ENCODE measurements at places on chromosomes 1 and 21.

DNA sequence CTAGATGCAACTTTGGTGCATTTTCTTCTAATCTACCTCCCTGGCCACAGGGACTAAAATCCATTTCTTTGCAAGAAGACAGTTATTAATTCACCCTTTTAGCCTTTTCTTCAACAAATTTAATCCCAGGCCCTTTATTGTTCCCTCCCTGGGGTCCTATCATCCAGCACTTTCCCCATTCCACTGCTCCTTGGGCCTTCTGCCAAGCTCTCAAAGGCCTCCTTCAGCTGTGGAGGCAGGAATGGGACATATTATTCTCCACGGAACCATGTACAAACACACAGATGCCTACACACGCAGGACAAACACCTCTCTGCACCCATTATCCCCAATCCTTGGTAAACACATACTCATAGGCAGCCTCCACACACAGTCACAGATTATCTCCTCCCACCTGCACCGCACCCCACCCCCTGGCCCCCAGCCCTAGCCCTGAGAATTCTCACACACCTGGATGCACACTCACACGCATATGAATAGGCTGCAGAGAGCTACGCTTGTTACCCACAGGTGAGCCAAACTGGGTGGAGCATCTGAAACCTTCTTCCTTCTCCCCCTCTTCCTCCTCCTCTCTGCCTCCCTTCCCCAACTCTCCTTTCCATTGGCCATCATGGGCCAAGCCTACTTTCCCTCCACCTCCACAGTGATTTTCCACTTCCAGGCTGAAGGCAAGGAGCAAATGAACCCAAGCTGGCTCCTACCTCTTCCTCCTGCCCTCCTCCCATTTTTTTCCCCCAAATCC lies 11.7 kb downstream of the TAGLN2 start:
- no peak for ATAC-seq

- ATAC-seq: no peak
These were observed 526.2 kb downstream of the MRPL39 start for GRCh38 chr21:25081096-25081495.

GRCh38 chr1:203629016-203629506 lies 2.4 kb downstream of the ATP2B4 start:
- no peak for ATAC-seq

DNA sequence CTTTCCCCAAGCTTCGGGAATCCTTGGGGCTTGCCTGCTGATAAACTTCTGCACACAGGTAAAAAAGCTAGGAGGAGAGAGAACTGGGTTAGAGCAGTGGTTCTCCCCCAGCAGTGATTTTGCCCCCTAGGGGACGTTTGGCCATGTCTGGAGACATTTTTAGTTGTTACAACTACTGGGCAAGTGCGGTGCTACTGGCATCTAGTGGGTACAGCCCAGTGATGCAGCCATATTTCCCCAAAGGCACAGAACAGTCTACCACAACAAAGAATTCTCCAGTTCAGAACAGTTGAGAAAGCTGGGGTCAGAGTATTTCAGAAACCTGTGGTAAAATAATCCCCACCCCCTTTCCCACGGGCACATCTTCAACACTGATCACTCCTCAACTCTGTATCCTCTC lies 41.3 kb downstream of the LRRC71 start:
- peak; percentile 56 for ATAC-seq

GRCh38 chr21:27805696-27806095 lies 838.8 kb upstream of the ADAMTS5 start:
- no peak for ATAC-seq

- no peak for ATAC-seq
These were observed 109.4 kb downstream of the GIPC2 start for GRCh38 chr1:78155121-78155520.

DNA sequence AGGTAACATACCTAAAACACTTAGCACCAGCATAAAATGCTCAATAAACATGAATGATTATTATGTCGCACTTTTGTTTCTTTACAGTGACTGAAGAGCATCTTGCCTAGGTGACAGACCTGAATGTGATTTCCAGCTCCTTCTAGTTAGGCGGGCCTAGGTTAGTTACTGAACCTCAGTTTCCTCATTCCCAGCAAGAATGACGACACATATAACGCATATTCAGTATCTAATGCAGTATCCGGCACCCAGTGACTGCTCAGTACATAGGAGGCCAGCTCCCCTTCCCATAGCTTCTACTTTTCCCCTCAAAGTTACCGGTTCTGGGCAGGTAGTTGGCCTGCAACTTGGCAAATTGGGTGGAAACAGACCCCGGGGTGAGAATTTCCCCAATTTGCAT lies 763 bp downstream of the AUNIP start:
- no peak for ATAC-seq

GRCh38 chr21:38920631-38921398 lies 115.1 kb downstream of the ETS2 start:
- no peak for ATAC-seq

GRCh38 chr1:102500758-102501157 lies 504.0 kb upstream of the OLFM3 start:
- ATAC-seq: no peak

DNA sequence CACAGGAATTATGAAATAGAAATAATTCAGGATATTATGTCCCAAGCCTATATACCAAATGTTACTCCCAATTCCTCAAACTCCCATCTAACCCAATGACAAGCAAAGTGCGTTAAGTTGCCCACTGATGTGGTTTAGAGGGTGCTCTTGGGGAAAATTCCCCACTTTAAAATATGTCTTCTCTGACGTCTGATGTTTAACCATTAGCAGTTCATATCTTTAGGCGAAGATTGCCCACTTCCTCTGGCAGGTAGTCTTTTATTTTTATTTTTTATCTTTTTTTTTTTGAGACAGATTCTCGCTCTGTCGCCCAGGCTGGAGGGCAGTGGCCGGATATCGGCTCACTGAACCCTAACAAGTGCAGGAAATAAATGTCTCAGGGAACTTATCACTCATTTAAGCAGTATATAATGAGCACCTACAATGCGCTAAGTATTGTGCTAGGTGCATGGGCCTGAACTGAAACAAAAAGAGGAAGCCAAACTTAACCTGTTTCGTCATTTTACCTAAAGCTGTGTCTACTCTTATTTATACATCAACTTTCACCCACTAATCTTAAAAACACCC lies 1.3 kb upstream of the LYST start:
- ATAC-seq: peak; percentile 10

DNA sequence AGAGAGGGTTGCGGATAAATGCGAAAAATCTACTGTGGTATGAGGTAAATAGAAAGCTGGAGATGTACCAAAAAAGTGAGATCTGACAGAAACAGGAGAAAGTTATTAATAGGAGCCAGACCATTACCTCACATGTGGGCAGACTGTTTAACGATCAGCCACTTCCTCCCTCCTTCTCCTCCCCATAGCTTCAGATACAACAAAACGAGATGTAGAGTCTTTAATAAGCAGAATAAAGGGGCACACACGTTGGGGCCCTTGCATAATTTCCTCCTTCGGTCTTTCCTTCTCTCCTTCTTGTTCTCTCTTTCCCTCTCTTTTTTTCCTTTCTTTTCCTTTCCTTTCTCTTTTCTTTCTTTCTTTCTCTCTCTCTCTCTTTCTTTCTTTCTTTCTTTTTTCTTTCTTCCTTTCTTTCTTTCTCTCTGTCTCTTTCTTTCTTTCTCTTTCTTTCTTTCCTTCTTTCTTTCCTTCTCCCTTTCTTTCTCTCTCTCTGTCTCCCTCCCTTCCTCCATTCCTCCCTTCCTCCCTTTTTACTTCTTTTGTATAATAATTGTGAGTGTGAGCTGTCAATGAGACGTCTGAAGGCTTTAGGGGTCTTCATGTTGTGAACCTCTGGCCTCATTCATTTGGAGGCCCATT lies 242.1 kb downstream of the GRIK1 start:
- ATAC-seq: no peak

GRCh38 chr21:17088500-17088899 lies 424.3 kb upstream of the CXADR start:
- ATAC-seq: no peak

DNA sequence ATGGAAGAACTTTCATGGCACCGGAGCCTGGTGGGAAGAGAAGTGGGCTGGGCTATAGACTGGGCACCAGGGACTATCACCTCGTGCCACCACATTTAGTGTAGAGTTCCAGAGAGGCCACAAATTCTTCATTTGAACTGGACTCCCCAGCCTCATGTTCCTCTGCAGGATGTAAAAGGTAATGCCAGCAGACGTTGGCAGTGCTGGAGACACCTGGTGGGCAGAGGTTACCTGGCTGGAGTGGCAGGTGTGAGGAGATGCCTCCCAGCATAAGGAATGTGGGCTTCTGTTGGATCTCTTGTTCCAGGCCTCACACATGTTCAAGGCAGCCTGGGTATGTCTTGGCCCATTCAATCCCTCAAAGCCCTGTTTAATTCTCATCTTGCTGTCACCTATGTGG lies 35.2 kb downstream of the TEX35 start:
- no peak for ATAC-seq

DNA sequence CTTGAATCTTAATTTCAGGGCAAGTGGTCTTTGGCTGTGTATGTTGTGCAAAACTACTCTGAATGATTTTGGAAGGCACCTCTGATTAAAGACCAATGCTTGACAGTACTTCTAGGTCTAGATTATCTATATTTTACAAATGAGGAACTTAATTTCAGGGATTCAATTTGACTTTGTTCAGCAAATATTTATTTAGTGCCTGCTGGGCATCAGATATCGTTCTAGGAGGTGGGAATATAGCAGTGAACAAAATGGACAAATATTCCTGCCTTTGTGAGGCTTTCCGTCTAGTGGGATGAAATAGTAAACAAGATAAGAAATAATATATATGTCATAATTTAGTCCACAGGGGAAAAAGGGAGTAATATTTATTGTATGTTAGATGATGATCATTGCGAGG lies 4.7 kb downstream of the ZNF326 start:
- ATAC-seq: no peak

DNA sequence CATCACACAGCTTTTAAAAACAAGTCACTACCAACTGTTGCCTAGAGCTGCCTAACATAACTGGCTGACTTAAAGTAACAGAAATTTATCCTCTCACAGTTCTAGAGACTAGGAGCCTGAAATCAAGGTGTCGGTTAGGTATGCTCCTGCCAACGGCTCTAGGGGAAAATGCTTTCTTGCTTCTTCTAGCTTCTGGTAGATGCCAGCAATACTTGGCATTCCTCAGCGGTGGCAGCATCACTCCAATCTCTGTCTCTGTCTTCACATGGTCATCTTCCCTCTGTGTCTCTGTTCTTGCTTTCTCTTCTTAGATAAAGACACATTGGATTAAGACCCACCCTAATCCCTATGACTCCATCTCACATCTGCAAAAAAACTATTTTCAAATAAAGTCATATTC lies 51.5 kb downstream of the DMRTA2 start:
- no peak for ATAC-seq

DNA sequence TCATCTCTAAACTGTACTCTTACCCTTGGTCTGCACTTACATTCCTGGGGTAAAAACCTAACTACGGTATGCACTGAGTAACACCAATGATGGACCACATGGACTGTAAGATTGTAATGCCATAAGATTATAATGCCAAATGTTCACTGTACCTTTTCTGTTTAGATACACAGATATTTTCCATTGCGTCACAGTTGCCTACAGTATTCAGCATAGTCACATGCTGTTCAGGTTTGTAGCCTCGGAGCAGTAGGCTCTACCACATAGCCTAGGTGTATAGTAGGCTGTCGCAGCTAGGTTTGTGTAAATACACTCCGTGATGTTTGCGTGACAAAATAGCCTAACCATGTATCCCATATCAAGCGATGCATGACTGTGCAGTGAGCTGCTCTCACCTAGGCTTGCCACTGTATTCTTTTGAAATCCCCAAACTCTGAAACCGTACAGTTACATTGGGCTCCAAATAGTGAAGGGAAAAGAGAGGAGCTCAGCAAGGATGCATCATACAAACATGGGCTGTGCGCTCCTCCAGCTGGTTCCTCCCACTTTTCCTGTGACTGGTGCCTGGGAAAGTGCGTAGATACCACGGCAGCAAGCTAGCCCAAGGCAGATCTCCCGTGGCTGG lies 35.2 kb downstream of the CFAP57 start:
- no peak for ATAC-seq

DNA sequence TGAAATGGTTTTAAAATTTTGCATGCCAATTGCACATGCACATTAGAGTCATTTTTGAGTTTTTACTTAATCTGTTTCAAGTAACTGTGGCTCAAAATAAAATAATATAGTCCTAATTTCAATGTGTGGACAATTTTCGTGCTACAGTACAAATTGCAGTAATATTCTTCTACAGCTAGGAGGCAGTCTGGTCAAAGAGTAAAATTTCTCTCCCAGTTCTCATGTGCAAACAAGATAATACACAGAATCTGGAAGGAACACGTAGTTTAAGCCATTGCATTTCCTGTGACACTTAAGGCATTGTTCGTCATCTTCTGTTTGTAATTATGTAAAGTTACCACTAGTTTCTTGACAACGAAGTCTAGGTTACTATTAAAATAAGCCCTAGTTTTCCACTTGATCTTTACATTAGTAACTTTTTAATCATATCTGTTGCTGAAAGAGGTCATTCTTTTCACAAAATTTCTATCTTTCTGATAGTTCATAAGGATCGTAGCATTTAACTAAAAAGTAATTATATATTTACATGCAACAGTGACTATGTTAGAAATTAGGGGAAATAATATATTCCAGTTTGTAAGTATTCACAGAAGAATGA lies 28.9 kb downstream of the ODR4 start:
- ATAC-seq: peak; percentile 50

- ATAC-seq: no peak
These were observed 81.0 kb downstream of the KCNJ15 start for GRCh38 chr21:38337793-38338192.

DNA sequence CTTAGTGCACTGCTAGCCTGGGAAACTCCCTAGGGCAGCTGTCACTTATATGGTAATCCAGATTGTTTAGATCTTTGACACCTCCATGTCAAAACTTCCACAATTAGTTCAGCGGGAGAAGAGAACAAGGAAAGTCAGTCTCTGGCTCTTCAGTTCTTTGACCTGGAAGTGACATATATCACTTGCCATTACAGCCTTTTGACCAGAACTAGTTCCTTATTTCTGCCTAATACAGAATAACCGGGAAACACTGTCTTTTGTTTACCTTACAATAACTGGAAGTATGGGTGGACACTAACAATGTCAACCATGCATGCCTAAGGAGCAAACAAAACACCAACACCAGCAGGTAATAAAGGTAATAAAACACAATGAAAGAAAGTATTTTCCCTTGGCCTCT lies 68.3 kb downstream of the C4BPA start:
- ATAC-seq: no peak

DNA sequence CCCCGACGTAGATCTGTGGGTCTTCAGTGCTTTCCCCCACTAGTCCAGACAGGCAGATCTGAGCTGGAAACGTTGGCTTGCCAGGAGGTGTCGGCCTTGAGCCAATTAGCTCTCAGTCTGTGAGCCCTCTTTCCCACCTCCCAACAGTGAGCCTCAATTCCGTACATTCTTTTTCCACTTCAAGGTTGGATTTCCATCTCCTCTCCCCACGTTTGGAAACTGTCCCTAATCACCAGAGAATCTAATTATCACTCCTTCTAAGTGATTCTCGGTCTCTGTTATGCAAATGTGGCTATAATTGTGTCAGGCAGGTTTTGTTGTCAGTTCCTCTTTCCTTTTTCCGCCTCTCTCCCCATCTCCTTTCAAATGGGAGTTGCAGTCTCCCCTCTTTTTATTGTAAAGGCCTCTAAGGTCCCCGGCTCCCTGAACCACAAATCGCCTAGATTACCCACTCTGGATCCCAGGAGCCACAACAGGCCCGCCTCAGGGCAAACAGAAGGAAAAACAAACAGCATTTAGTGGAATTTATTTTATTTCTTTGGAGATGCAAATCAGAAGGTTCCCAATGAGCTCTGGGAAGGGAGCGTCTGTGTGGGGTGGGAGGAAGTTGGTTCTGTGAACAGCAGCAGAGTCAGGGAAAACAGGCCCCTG lies 29.4 kb upstream of the LRRN2 start:
- ATAC-seq: no peak

GRCh38 chr21:29182691-29183092 lies 52.2 kb downstream of the MAP3K7CL start:
- ATAC-seq: no peak
